LoVo (cell line): ENCODE measurements at places on chromosomes 3 and 15.

- no peak for DNase-seq
These were observed 198.8 kb downstream of the DOCK3 start for GRCh38 chr3:50873376-50874157.

DNA sequence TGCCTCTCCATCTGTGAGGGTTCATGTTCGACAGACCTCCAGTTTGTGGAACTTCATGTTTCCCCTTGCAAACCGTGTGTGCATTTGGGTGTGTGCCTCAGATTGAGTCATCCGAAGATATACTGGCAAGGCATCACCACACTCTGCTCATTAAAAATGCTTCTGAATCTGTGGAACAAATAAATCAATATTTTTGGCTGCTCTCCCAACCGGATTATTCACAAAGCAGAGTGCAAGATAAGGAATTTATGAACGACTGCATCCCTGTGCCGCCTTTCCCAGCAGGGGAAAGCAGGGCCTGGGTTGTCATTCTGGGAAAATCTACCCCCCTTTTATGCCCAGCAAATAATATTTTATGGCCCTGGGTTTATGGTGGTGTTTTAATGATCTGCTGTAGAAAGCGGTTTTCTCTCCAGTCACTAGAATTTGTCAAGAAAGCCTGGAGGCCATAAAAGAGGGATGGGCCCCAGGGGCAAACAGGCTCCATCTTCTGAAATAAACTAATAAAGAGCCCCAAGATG is 4.2 kb upstream of the WNT5A start:
- peak; percentile 80 for DNase-seq

DNA sequence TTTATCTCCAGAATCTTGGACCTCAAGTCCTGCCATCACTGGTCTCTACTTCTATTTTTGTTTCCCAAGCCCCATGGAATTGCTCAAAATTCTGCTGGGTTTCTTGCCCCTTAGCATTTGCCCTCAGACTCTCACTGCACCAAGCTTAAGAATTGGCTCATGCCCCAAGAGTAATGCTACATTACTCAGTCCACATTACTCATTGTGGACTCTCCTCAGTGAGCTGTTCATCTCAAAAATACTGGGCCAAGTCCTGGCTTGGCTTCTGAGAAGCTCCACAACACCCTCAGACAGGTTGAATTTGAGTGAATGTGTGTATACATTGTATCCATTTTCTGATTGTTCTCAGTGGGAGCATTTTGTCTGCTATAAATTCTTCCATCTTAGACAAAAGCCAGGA is 364.4 kb upstream of the ARHGEF26 start:
- no peak for DNase-seq

GRCh38 chr15:43509660-43510199 is 7.7 kb upstream of the MAP1A start:
- no peak for DNase-seq

GRCh38 chr3:67783281-67784250 is 129.2 kb upstream of the SUCLG2 start:
- no peak for DNase-seq

DNA sequence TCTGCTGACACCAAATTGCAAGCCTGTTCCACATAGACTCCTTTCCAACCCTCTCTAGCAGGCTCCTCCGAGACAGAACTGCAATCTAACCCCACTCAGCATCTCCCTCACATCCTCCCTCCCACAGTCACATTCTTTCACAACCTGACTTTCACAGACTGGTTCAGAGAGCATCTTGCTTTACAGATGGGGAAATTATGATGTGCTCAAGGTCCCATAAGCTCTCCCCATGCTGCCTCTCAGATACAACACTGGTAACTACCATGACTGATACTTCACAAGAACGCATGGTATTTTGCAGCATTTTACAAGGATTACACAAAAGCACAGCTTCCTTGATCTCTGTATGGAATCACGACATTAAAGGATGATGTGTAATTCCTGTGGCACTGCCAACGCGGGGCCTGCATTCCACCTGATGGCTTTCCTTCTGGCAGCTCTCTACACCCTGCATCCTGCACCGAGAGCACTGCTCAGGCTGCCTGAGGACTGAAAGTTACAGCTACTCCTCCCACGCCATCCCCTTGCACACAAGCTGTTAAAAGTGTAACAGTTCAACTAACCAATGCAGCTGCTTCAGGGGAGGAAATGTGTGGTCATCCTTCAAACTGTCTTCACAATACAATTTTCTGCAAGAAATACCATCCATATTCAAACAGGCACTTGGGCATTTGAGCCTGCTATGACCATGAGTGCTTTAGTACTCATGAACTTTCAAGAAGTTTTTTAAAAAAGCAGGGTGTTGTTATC is 27.6 kb downstream of the TBC1D2B start:
- no peak for DNase-seq

DNA sequence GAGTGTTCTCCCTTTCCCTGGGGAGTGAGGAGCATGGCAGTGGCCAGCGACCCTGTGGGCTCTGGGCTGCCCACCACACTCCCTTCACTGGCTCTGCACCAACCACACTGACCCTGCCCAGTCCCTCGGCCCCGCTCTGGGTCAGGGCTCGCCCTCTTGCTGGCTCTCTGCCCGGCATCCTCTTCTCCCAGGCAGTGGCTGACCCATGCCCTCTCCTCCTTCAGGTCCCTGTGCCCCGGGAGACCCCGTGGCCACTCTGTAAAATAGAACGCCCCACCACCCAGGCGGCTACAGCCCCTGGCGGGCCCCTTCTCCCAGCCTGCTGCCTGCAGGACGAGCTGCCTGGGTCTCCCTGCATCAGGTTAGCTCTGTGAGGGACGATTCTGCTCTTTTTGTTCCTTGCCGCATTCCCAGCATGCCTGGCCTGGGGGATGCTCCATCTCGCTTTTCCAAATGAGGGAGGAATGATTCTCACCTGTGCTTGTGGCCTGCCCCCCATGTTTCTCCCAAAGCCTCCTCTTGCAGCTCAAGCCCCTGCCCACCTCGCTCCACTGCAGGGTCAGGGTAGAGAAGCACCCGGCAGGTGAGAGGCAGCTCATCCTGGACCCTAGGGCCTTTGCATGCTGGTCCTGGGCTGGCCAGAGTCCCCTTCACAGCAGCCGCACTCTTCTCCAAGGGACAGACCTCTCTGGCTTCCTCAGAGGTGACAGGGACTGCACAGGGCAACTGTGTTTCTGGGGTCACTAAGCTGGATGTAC is 14.5 kb upstream of the CFAP100 start:
- DNase-seq, result no peak

DNA sequence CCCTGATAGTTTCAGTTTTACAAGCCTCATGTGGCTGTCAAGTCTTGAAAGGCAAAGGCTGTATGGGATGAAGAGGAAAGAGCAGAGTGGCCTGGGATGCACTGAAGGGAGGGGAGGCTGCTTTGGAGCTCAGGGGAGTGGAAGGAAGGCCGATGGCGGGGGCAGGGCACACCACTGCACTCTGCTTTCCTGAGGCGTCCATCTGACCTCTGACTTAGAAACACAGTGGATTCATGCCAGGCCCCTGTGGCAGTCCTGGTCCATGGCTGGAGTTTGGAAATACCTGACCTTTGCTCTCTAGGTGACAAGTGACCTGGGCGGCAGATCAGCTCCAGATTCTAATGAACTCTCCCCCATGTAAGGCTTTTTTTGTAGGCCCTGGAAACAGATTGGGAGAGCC is 19.0 kb downstream of the FAH start:
- no peak for DNase-seq

- no peak for DNase-seq
These were observed 33.6 kb downstream of the ABTB1 start for GRCh38 chr3:127706312-127706711.

- DNase-seq, result no peak
These were observed 15.6 kb downstream of the HERC1 start for GRCh38 chr15:63818191-63818590.

DNA sequence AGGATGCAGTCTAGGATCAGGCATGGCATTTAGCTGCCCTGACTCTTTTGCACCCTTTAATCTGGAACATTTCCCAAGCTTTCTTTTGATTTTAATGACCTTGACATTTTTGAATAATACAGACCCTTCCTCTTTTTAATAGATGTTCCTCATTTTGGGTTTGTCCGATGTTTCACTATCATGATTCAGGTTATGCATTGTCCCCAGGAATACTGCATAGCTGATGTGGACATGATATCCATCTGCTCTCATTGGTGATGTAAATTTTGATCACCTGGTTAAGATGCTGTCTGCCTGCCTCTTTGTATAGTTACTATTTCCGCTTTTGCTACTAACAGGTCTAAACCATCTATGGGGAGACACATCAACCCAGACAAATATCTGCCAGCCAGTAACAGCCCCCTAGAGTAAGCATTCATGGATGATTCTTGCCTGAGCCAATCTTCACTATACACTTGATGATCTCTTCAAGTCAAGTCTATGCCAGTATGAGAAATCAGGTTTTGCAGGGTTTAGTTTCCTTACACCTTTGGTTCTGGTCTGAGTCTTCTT is 50.6 kb upstream of the ULK4 start:
- no peak for DNase-seq
